Epithelial cell of esophagus (primary cell): ENCODE measurements at places on chromosomes 7 and 10.

- DNase-seq, result no peak
Observed at GRCh38 chr10:84946904-84947303, 618.5 kb downstream of the CCSER2 start.

- DNase-seq, result peak; percentile 88
Observed at GRCh38 chr10:17387861-17388503, 66.4 kb downstream of the ST8SIA6 start.

GRCh38 chr7:26850193-26850651 is 14.2 kb downstream of the SKAP2 start:
- DNase-seq, result peak; percentile 15

- DNase-seq, result no peak
Observed at GRCh38 chr7:90469554-90469953, at the start of gene PTTG1IP2. PTTG1IP2 (plus strand) TSS chr7:90469639; CDS start chr7:90469787, 148 bp downstream.

GRCh38 chr10:125340903-125341302 is 180.5 kb upstream of the CTBP2 start:
- peak; percentile 41 for DNase-seq
